Stimulated activated CD8-positive, alpha-beta memory T cell treated with anti-CD3 and anti-CD28 coated beads, Interleukin-4, amount 100 ng/mL, for 1 hour (primary cell): ENCODE measurements at places on chromosomes 5 and 9.

- DNase-seq: no peak
These were observed 23.6 kb downstream of the TICAM2 start for GRCh38 chr5:115578657-115579056.

GRCh38 chr5:56003679-56004078 lies 8.9 kb upstream of the IL6ST start:
- no peak for DNase-seq

DNA sequence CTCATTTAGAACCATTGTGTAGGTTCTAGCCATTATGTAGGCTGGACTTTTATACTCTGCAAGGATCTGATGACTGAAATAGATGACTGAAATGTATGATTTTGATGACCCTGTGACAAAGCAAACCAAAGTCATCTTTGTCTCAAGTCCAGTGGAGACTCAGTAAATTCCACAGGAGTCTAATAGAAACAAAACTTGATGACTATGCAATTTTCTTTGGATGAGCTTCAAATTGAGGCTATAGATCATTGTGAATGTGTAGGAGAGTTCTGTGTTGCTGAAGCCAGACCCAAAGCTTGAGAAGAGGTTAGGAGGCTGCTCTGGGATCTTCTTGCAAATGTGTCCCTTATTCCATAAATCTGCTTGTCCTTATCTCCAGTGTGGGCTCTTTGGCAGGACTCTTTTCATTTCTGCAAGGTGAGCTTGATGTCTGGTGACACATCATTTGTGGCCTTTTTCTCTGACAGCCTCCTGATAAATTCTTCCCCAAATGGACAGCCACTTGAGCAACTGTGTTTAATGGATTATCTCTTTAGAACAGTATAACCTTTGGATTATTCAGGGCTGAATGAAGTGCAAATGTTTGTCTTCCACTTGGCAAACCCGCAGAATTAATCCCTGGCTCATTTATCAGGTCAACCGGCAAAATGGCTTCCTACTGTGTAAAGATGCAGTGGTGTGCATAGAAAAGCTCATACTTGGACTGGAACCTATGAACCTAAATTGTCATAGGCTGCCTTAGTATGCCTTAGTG lies 235.1 kb upstream of the ANKH start:
- no peak for DNase-seq

DNA sequence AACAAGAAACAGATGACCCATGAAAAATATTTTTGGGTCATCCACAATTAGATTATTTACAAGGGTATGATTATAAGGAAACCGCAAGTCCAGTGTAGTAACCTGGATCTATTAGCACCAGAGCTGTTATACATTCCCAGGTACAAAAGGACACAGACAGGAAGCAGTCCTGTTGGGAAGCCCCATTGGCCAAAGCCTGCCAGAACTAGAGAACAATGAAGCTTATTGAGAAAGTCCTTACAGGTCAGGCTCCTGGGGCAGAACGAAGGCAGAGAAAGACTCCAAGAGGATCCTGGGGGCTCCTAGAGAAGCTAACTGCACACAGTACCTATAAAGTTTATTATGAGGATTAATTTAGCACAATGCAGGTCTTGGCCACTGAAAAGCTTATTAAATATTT lies 169.9 kb downstream of the PARP8 start:
- DNase-seq: no peak

DNA sequence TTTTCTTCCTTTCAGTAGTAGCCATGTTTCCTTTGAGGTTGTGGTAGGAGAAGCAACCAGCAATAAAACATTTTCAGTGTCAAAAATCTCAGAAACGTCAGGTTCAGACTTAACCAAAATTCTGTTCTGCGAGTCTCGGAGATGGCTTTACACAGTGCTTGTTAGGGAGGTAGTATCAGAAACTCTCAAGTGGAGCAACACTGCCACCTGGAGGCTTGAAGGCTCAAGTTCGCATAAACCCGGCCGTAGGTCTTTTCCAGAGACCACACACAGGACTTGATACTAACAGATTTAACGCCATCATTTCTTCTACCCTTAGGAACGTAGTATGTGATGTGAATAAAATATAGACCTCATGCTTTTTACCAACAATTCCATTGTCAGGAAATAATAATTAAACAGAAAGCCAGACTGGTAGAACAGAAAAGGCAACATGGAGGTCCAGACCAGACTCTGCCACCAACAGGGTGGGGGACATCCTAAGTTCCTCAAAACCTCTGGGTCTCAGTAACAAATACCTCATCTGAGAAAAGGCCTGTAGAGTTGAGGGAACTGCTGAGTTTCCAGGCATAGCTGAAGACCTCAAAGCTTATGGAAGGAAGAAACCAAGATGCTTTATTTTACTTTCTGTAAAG lies 8.5 kb downstream of the PTGER4 start:
- DNase-seq: peak; percentile 79

GRCh38 chr5:133081703-133082102 lies 29.9 kb downstream of the HSPA4 start:
- no peak for DNase-seq

DNA sequence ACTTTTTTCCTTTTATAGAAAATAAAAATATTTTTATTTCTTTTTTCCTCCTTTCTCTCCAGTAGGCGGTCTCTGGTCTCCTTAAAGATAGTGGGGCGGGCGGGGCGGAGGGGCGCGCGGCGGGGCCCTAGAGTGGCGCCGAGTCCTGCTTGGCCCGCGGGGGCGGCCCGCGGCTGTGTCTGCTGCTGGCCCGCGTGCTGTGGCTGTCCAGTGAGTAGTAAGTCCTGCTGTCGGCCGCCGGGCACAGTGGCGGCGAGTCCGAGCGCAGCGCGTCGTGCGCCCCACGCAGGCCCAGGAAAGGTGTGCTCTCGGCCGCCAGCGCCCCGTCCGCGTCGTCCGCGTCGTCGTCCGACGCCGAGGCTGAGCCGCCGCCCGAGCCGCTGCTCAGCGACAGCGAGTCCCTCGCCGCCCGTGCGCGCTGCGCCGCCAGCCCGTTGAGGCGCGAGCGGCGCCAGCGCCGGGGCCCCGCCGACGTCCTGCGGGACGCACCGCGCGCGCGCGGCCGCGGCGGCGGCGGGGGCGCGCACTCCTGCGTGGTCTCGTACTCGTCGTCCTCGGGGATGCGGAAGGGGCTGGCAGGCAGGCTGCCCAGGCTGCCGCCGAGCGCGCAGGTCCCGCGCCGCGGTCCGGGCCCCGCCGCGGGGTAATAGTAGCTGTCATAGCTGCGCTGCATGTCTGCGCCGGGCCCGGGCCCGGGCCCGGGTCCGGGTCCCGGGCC lies 52.3 kb downstream of the PSD2 start:
- peak; percentile 45 for DNase-seq

- no peak for DNase-seq
These were observed 270.1 kb upstream of the PTGER4 start for GRCh38 chr5:40409601-40410000.

DNA sequence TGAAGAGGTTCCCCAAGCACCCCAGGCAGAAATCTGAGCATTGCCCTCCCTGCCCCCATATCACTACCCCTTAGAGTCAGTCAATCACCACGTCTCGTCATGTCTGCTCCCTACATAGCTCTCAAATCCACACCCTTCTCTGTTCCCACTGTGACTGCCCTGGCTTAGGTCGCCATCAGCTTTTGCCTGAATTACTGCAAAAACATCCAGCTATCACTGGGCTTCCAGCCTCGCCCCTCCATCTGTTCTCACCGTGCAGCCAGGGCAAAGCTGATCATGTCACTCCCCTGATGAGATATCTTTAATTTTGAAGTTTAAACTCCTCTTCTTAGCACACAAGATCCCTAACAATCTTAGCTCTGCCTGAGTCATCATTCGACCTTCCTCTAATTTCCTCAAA lies 89.6 kb upstream of the TBC1D2 start:
- no peak for DNase-seq

DNA sequence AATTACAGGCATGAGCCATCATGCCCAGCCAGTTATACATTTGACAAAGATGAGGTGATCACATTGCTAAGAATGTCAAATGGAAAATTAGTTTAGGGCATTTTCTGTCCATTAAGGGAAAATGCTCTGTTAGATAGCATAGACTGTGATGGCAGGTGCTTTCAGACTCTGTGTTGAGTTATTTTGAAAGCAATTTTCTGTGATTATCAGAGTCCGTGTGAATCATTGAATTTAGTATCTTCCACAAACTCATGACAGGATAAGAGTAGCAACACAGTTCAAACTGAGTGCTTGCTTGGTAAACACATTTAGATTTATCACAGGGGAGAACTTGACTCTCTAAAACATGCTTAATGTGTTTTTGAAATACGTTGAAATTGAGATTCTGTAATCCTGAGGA lies 69.0 kb downstream of the GAPVD1 start:
- no peak for DNase-seq
